ENCODE measurements at places on chromosomes 1 and 21. TPM values are rescaled to one million over a fixed set of nuclear protein-coding genes. Genes with fewer than 3 reads are reported as not detected.

Gene DMRTA2
- 0.10 TPM for total RNA-seq

Gene OR2L3
- not detected for total RNA-seq

Gene GREM2
- total RNA-seq = 0.09 TPM

Gene FCRL3
- total RNA-seq = not detected

Gene NHLH2
- 0.02 TPM for total RNA-seq

Gene CR2
- not detected for total RNA-seq

Gene CTSS
- total RNA-seq = 16.1 TPM

Gene ALPL
- total RNA-seq = 0.51 TPM

Gene KCNE2
- not detected for total RNA-seq

Gene KIF14
- 8.2 TPM for total RNA-seq

Gene ZFP69B
- 1.1 TPM for total RNA-seq

Gene SLC27A3
- 1.1 TPM for total RNA-seq

Gene ZNHIT6
- total RNA-seq = 21.6 TPM

Gene QSOX1
- 62.3 TPM for total RNA-seq

Gene NEXN
- total RNA-seq = 6.7 TPM

Gene S100A1
- total RNA-seq = 0.87 TPM

Gene VASH2
- 3.0 TPM for total RNA-seq

Gene TMOD4
- total RNA-seq = 0.24 TPM

Gene C8B
- total RNA-seq = not detected

Gene TRMT13
- total RNA-seq = 9.9 TPM

Gene KCNQ4
- total RNA-seq = 0.38 TPM

Gene AMY2A
- not detected for total RNA-seq

Gene BARHL2
- total RNA-seq = not detected

Gene TMEM51
- 27.8 TPM for total RNA-seq

Gene IGSF21
- not detected for total RNA-seq

Gene PATJ
- total RNA-seq = 4.1 TPM

Gene IKBKE
- 5.1 TPM for total RNA-seq

Gene MMEL1
- total RNA-seq = 0.26 TPM

Gene OPRD1
- 0.07 TPM for total RNA-seq

Gene PPIH
- total RNA-seq = 56.2 TPM

Gene PTPN7
- 0.05 TPM for total RNA-seq

Gene DNALI1
- total RNA-seq = not detected

Gene NPHS2
- not detected for total RNA-seq

Gene OR6N2
- total RNA-seq = not detected

Gene PTPRU
- 8.7 TPM for total RNA-seq

Gene FALEC
- 0.33 TPM for total RNA-seq

Gene EPHA2
- total RNA-seq = 125 TPM

Gene CLCA2
- not detected for total RNA-seq

Gene DNAJC8
- 68.1 TPM for total RNA-seq

Gene TMEM200B
- total RNA-seq = 0.10 TPM

Gene C8A
- not detected for total RNA-seq

Gene KRTAP11-1
- not detected for total RNA-seq

Gene RIPPLY3
- 0.39 TPM for total RNA-seq

Gene SLAMF1
- not detected for total RNA-seq

Gene CCT8
- total RNA-seq = 162 TPM

Gene ZBED6
- 2.5 TPM for total RNA-seq

Gene BCAN
- 0.12 TPM for total RNA-seq
